ENCODE measurements at places on chromosomes 13 and 19. TPM values are rescaled to one million over a fixed set of nuclear protein-coding genes. Genes with fewer than 3 reads are reported as not detected.
A peak's percentile ranks its signal among the peaks of the same experiment; 100 is the strongest.

The GARRE1 gene
- 53.6 TPM for total RNA-seq

The COX6B2 gene
- total RNA-seq = not detected

The DACH1 gene
- not detected for total RNA-seq

The NXNL1 gene
- total RNA-seq = not detected

The LIPE gene
- total RNA-seq = 46.9 TPM

The SIGLEC11 gene
- total RNA-seq = not detected

The ARHGAP45 gene
- 523 TPM for total RNA-seq

The KIR3DL2 gene
- total RNA-seq = not detected

The SIGLEC12 gene
- not detected for total RNA-seq

The LRFN3 gene
- total RNA-seq = 2.1 TPM

The SPTBN4 gene
- 0.67 TPM for total RNA-seq

The FCAR gene
- not detected for total RNA-seq

The DDA1 gene
- 35.5 TPM for total RNA-seq

The CEACAM18 gene
- total RNA-seq = not detected

GRCh38 chr13:32246468-32246867 lies 68.7 kb downstream of the ZAR1L start:
- DNase-seq = peak; percentile 46

DNA sequence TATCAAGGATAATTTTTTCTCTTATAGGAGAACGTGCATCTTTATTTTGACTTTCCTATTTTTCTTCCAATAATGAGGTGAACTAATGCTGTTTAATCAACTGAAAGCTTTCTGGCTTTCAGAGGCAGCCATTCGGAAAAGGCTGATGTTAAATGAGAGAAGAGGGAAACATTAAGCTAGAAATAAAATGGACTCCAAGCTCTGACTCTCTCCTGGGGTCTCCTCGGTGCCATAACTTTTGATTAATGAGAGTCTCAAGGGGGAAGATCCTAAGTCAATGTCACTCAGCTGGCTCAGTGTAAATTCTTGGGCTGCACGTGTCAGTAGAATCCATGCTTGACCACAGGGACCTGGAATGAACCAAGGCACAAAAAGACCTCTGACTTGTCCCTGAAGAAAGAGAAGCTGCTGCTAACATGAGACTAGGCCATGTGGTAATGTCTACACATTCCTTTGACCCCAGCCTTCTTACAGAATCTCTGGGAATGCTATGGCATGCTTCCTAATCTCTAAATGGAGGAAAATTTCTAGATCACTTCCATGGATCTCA lies 152.2 kb upstream of the RFC3 start:
- no peak for DNase-seq

DNA sequence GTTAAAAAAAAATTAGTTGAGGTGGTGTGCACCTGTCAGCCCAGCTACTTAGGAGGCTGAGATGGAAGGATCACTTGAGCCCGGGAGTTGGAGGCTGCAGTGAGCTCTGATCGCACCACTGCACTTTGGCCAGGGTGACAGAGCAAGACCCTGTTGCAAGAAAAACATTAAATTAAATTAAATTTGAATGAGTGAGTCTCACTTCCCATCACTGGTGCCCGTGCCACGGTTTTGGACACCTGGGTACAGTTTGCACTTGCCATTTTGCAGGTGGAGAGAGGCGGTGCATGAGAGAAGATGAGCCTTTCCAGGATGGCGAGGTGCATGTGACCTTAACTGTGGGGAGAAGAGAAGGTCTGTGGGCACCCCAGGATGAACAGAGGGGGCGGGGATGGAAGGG lies 60.3 kb upstream of the ZNF536 start:
- DNase-seq = no peak

- DNase-seq = no peak
Observed at GRCh38 chr13:42113478-42113877, 65.0 kb downstream of the DGKH start.

GRCh38 chr13:46606970-46607369 lies 54.0 kb downstream of the LRCH1 start:
- DNase-seq = no peak

DNA sequence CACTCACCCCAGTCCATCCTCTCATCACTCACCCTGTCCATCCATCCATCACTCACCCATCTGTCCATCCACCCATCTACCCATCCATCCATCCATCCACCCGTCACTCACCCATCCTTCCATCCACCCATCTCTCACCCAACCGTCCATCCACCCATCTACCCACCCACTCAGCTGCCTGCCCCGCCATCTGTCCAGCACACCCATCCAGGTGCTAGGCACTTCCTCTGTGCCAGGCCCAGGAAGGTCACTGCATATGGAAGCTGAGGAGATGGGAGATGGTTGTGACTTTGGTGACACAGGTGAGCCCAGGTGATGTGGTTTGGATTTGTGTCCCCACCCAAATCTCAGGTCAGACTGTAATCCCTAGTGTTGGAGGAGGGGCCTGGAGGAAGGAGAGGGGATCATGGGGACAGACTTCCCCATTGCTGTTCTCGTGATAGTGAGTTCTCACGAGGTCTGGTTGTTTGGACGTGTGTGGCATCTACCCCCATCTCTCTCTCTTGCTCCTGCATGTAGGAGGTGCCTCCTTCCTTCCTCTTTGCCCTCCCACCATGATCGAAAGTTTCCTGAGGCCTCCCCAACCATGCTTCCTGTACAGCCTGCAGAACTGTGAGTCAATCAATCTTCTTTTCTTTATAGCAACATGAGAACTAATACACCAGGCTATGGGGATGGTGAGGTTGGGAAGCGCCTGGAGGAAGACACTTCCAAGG lies 15.9 kb upstream of the C13orf46 start:
- no peak for DNase-seq

DNA sequence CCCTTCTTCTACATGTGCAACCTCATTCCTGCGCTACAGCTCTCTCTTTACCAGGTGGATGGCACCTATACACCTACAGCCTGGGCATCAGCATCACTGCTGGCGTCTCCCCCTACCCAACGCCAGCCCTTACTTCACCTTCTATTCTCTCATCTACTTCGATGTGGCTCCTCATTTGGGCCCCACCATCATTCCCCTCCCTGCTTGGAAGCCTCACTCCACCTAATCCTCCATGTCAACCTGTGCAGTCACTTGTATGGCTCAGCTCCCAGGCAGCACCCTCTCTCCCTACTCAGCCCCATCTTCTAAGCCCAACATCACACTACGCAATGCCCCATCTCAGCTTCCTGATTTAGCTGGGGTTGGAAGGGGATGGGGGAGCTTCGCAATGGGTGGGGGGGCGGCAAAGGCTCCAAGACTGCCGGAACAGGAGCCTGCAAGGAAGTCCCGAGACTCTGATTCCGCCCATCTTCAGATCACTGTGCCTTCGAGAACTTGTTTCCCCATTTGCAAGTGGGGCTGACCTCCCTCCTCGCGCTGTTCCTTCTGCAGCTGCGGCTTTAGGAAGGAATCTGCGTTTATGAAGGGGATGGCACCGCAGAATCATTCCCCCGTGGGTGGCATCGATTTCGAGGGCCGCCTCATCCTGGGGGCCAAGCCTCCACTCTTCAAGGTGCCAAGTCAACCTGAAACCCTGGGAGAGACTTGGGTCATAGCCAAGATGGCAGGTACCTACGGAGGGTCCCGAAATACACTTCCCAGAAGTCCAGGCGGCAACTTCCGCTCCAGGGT lies 913 bp downstream of the MZF1 start:
- no peak for DNase-seq

GRCh38 chr19:3544742-3545668 lies 6.0 kb downstream of the TEKTIP1 start:
- DNase-seq = peak; percentile 78

DNA sequence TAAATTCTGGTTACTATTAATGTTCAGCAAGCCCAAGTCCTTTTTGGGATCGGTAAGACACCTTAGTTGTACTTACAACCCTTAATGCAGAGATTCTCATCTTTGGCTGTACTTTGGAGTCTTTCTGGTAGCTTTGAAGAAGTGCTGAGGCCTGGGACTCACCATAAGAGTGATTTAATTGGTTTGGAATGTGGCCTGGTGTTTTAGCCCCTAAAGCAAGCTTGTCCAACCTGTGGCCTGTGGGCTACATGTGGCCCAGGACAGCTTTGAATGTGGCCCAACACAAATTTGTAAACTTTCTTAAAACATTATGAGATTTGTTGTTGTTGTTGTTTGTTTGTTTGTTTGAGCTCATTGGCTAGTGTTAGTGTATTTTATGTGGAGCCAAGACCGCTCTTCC lies 215.3 kb downstream of the ZIC5 start:
- DNase-seq = no peak

- DNase-seq = no peak
Observed at GRCh38 chr19:13459351-13459750, 46.9 kb downstream of the CACNA1A start.

DNA sequence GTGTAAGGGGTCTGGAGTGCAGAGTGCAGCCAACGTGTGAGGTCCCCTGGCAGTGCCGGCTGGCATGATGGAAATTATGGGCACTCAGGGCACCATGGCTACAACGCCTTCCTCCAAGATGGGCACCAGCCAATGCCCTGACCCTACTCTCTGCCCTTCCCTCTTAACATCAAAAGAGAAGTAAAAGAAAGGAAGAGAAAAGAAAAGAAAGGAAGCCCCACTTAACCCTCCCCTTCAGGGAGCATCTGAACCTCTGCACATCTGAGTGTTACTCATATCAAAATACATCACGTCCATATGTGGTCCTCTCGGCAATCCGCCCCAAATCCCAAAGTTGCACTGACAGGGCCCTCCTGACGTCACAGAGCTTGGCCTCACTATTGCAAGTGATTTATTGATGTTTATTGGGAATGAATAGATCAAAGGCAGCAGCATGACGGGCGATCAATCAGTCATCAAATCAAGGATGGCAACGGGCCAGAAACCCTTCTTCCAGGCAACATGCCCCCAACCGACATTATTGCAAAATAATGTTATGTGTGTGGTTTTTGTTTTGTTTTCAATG lies 1.3 kb downstream of the TSHZ3 start:
- DNase-seq = no peak

GRCh38 chr19:2500156-2500555 lies 24.2 kb downstream of the GADD45B start:
- no peak for DNase-seq

DNA sequence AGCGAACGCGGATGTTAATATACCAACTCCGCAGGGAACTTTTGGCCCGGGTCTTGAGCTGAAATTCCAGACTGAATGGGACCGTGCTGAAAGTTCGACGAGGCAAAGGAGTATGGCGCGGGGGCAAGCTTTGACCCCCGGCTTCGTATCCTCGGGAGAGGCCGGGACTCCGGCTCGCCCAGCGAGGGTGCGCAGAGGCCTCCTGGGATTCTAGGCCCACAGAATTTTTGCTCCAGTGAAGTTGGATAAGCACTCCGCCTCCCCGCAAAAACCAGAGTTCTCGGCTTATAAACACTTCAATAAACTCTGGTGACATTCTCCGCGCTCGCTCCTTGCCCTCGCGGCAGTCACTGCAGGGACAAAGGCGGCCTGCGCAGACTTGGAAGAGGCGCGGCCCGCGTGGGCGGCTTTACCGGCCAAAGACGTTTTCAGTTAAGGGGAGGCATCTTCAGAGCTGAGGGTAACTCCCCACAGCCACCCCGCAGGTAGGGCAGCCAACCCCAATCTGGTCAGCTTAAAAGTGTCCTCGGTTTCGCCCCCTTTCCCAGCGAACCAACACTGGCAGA lies 112.6 kb downstream of the KCNRG start:
- peak; percentile 19 for DNase-seq

GRCh38 chr19:53909471-53910169 lies 542 bp downstream of the CACNG7 start:
- no peak for DNase-seq

DNA sequence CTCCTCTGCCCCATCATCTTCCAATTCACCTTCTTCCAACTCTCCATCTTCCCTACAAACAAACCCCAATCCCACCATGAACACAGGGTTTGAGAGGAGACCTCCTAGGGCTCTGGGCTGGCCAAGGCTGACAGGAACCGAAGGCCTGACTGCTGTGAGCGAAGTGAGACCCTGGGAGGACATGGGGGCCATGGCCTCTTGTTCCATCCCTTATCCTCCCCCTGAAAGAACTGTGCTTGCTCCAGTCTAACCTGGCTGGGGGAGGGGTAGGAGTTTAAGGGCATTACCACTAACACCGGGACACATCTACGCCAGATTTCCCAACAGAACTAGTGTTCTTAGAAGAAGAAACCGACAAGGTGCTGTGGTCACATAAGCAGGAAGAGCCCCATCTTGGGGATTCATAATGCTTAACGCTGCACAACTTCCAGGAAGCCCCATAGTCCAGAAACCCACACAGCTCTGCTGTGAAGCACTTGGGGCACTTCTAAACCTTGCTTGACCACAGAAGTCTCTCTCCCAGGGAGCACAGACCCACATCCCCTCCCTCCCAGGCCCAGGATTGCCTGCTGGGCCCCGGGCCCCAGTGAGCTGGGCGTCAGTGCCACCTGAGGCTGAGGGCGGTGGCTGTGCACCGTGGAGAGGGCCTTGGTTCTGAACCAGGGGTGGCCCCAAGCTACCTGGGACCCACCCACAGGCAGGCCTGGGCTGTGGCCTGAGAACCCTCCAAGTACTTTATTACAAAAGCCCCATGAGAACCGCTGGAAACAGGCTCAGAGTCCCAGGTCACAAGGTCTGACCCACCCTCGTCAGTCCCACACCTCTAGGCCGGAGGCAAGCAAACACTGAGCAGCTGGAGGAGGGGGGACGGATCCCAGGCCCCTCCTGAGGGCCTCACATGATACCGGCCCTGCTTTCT lies 18.8 kb downstream of the ZC3H4 start:
- DNase-seq = peak; percentile 29

DNA sequence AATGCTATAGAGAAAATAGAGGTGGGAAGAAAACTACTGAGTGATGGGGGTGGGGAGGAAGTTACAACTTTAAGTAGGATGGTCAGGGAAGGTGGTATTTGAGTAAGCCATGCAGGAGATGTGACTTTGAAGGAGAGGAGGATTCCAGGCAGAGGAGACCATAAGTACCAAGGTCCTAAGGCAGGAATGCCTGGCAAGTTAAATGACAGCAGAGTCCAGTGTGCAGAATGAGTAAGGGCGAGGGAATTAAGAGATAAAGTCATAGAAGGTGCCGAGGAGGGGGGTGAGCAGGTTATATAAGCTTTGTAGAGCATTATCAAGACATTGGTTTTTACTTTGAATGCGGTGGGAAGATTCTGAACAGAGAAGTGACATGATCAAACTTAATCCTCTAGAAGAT lies 43.2 kb upstream of the WDFY2 start:
- DNase-seq = no peak

- DNase-seq = no peak
Observed at GRCh38 chr13:111210544-111211469, 95.7 kb downstream of the ARHGEF7 start.

- peak; percentile 35 for DNase-seq
Observed at GRCh38 chr13:46687810-46688209, 109.2 kb downstream of the ESD start.

- no peak for DNase-seq
Observed at GRCh38 chr19:6807291-6807690, 34.8 kb downstream of the VAV1 start.

DNA sequence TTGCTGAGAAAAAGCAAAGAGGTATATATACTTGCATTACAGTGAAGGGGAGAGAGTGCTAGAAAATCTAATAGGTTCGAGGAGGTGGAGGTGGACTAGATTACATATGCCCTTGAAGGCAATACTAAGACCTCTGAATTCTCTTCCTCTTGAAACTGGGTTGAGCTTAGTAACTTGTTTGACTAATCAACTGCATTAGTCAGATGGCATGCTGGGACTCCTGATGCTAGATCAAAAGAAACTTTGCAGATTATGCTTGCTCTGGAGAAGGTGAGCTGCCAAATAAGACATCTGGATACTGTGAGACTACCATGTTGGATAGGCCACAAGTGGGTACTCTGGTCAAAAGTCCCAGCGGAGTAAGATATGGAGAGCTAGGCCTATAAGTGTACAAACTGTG lies 331.3 kb downstream of the KLF5 start:
- no peak for DNase-seq

- DNase-seq = peak; percentile 12
Observed at GRCh38 chr19:40567040-40567749, 9.5 kb upstream of the SHKBP1 start.

GRCh38 chr13:95559100-95559499 lies 6.6 kb downstream of the CLDN10 start:
- DNase-seq = no peak

Data from B cell (primary cell).